Activated T-cell treated with anti-CD3 and anti-CD28 coated beads, Interleukin-2, amount 50 U/mL, for 1 hour (primary cell): ENCODE measurements at places on chromosomes 16 and 17.

- DNase-seq, result no peak
Observed at GRCh38 chr17:72761431-72761830, 331.1 kb downstream of the SLC39A11 start.

DNA sequence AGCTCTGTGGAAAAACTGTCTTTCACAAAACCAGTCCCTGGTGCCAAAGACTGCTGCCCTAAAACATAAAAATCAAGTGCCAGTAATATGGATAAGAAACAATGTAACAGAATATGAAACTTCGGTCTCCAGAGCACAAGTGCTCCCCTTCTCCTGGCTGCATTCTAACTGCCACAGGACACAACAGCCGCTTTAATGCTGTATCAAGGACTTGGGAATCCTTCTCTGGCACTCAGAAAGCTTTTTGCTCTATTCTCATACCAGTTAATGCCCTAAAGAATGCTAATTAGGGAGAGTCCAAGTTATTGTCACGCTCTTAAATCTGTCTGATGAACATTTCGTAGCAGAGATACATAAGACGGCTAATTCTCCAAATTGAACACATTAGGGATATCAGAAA is 90.9 kb downstream of the PARN start:
- DNase-seq, result no peak

DNA sequence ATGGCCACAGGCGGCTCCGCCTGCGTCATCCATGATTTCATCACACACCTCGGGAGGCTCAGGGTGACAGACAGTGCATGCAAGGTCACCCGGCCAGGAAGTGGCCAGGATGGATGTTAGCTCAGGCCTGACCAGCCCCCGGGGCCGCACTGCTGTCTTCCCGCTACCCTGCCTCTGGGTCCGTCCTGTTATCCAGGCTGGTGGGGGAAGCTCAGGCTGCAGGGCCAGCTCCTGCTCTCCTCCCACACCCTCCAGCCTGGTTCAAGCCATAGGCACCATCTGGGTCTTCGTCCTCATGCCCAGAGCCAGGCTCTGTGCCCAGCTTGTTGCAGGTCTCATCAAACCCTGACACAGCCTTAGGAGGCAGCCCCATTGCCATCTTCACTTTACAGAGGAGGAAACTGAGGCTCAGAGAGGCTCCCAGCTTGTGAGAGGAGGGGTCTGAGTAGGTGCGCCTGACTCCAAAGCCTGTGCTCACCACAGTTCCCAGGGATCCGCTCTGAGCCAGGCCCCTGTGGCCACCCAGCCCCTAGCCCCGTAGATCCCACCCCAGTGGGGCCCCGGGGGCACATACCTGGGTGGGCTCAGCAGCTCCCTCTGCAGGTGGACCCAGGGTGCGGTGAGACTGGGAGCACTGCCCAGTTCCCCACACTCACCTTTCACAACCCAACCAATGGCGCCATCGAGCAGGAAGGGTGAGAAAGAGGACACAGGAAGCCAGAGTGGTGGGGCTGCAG is 412 bp upstream of the ADGRG3 start:
- DNase-seq, result no peak

GRCh38 chr17:61856035-61856434 is 7.3 kb downstream of the BRIP1 start:
- no peak for DNase-seq

- DNase-seq, result no peak
Observed at GRCh38 chr17:46157443-46158062, 35.7 kb downstream of the KANSL1 start.

- peak; percentile 25 for DNase-seq
Observed at GRCh38 chr16:27431773-27432532, 30.0 kb downstream of the IL21R start.

DNA sequence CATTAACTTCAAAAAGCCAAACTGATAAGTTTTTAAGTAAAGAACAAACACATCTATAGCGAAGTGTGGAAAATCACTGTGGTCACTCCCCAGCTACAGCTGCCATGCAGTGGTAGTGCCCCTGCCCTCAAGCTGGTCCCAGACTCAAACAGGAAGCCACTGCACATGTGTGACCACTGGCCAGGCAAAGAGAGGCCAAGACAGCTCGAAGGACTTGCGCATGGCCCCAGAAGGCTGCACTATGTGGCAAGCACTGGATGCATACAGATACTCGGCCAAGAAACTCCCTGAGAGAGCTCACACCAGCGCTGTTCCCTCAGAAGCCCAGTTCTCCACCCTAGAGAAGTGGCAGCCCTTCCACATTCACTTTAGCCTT is 82.4 kb downstream of the ANKRD11 start:
- DNase-seq, result no peak

GRCh38 chr17:21003007-21003621 is 39.7 kb downstream of the USP22 start:
- no peak for DNase-seq

GRCh38 chr17:74742153-74742515 is 5.1 kb downstream of the RAB37 start:
- peak; percentile 52 for DNase-seq

GRCh38 chr17:74123866-74124444 is 79.5 kb upstream of the RPL38 start:
- no peak for DNase-seq

GRCh38 chr17:38588788-38589174 is 17.0 kb downstream of the SRCIN1 start:
- no peak for DNase-seq

DNA sequence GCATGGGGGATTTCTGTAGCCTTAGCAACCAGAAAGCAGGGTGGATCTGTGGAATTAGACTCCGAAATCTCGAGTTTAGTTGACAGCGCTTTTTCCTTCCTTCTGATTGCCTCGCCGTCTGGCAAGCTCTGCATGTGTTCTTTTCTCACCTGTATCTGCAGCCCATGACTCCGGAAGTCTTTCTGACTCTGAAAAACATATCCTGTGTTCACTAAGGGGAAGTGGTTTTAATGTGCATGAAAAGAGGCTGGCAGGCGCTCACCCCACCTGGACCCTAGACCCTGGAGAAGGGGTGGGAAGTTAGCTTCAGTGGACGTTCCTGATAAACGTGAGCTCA is 158.5 kb downstream of the RPTOR start:
- DNase-seq, result peak; percentile 23

- no peak for DNase-seq
Observed at GRCh38 chr16:4904108-4904941, 32.6 kb downstream of the PPL start.

DNA sequence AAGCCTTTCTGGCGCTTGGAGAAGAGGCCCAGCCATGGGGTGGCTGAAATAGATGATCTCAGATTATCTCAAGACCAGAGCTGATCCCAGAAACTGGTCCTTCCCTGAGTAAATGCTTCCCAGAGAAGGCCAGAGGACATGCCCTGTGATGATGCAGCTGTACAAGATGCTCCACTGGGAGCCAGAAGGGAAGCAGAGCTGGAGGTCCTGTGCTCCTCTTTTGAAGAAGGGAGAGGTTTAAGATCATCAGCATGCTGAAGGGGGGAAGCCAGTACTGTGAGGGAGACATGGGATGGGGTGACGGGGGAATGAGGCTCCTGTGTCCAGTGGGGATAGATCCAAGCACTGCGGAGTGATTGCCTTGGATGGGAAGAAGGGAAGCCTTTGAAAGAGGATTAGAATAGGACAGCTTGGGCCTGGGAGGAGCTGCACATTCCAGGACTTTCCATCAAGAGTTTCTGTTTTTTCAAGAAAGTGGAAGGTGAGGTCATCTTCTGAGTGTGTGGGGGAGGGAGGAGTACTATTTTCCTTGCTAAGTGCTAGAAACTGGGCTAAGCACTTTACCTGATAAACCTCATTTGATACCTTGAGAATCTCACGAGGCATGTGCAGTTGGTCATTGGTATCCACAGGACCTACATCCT is 16.4 kb upstream of the ALOX15B start:
- no peak for DNase-seq

- no peak for DNase-seq
Observed at GRCh38 chr17:10161386-10161785, 37.0 kb downstream of the GAS7 start.

DNA sequence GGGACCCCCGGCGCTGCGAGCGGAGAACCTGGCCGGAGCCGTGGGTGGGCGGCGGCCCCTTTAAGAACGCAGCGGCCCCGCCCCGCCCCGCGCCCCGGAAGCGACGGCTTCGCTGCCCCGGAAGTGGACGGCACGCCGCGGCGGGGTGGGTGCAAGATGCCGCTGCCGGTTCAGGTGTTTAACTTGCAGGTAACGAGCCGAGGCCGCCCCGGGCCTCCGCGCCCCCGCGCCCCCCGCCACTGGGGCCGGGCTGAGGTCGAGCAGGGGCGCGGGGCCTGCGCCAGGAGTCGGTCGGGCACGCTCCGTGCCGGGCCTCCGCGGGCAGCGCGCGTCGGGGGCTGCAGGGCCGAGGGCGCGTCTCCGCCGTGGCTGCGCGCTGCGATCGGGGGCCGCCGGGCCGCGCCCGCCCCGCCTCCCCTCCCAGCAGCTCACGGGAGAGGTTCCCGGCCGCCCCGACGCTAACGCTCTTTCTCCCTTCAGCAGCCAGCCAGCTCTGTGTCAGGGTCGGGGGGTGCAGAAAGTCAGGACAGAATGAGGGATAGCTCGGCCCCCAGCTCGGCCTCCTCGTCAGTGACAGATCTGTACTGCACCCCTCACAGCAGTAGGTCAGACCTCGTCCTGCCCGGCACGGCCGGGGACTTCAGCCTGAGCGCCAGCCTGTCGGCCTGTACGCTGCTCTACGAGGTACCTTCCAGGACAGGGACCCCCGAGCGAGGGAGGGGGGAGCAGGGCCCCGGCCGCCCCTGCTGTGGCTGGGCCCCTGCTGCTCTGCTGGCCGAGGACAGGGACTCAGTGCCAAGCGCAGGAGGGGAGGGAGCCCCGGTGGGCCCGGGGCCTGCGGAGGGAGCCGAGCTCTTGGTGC is at the start of the genes GPS1 and RFNG:
TSS of gene GPS1 (plus strand) at position 123 of the 862 bp plus-strand sequence. CDS start at position 157, 34 bp downstream.
TSS of gene RFNG (minus strand) at position 36 of the 862 bp plus-strand sequence. CDS start 45 bp downstream, outside the sequence.
- peak; percentile 84 for DNase-seq

- no peak for DNase-seq
Observed at GRCh38 chr17:40694584-40694983, 9.0 kb downstream of the KRT24 start.
